ENCODE measurements at places on chromosomes 1 and 21.

DNA sequence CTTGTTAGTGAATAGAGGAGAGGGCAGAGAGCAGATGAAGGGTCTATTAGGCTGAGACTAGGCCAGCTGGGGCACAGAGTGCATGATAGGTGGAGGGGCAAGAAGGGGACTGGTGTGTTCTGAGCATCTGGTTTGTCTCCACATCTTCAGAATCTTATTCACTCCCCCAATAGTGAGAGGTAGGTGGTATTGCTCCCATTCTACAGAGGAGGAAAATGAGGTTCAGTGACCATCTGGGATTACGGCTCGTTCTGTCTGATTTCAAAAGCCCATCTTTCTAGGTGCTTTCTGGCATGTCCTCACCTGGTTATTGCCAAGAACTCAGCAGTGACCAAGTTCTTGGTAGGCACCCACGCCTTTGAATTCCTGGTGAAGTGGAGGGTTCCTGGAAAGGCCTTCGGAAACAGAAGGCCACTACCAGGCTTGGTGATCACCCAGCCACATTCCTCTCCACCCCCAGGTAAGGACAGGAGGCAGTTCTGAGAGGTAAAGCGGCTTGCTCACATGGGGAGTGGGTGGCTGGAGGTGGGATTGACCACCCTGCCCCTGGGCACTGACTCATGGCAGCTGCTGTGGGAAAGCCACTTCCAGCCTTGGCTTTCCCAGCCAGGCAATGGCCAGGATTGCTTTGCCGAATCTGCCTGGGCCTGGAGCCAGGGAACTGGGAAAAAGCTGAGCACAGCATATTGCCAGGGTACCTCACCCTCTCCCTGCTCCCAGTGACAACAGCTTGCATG is 18.8 kb upstream of the CITED4 start:
- no peak for DNase-seq

DNA sequence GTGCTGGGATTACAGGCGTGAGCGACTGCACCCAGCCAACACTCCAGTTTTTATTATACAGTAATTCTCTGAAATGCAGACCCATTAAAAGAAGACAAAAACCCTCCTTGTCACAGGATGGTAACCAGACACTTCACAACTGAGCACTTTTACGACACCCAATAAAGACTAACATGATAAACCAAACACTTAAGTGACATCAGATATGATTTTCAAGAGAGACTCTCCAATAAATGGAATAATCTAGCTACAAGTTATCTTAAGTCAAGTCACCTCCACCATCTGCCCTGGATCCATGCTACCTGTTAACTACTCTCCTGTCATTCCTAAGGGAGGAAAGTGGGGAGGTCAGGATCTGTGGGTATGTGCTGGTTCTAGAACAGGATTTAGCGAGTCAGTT is 5.6 kb downstream of the GNG12 start:
- no peak for DNase-seq

- DNase-seq: no peak
These were observed 16.7 kb upstream of the TTLL10 start for GRCh38 chr1:1157033-1157365.

GRCh38 chr1:216535059-216535458 is 111.8 kb upstream of the USH2A start:
- no peak for DNase-seq

GRCh38 chr1:242690849-242691609 is 166.5 kb upstream of the PLD5 start:
- no peak for DNase-seq

Measured in stimulated activated CD8-positive, alpha-beta memory T cell treated with anti-CD3 and anti-CD28 coated beads, Interleukin-2, amount 100 ng/mL, for 48 hours (primary cell).